ENCODE measurements at places on chromosomes 3 and 15. TPM values are rescaled to one million over a fixed set of nuclear protein-coding genes. Genes with fewer than 3 reads are reported as not detected.

GRCh38 chr15:68709876-68710275 lies 110.8 kb downstream of the ANP32A start:
- DNase-seq, result peak; percentile 16

- DNase-seq, result no peak
These were observed 112.5 kb upstream of the NR2F2 start for GRCh38 chr15:96217983-96218382.

- DNase-seq, result no peak
These were observed 114.1 kb upstream of the CDIN1 start for GRCh38 chr15:36465304-36465703.

SLC9C1 gene
- total RNA-seq, result not detected

- no peak for DNase-seq
These were observed 3.2 kb upstream of the PLXND1 start for GRCh38 chr3:129609591-129610182.

GRCh38 chr15:88656760-88657221 lies 18.0 kb downstream of the ISG20 start:
- DNase-seq, result peak; percentile 52

- DNase-seq, result peak; percentile 75
These were observed 612 bp upstream of the TBL1XR1 start for GRCh38 chr3:177197727-177198460.

- DNase-seq, result no peak
These were observed 149.2 kb downstream of the ATP10A start for GRCh38 chr15:25713736-25714537.

GPR176 gene
- not detected for total RNA-seq

GRCh38 chr3:31522152-31522551 lies 10.6 kb upstream of the STT3B start:
- DNase-seq, result peak; percentile 79

IMPG2 gene
- 0.32 TPM for total RNA-seq

GRCh38 chr15:92624401-92624991 lies 31.1 kb downstream of the FAM174B start:
- no peak for DNase-seq

UROC1 gene
- total RNA-seq, result not detected

DNA sequence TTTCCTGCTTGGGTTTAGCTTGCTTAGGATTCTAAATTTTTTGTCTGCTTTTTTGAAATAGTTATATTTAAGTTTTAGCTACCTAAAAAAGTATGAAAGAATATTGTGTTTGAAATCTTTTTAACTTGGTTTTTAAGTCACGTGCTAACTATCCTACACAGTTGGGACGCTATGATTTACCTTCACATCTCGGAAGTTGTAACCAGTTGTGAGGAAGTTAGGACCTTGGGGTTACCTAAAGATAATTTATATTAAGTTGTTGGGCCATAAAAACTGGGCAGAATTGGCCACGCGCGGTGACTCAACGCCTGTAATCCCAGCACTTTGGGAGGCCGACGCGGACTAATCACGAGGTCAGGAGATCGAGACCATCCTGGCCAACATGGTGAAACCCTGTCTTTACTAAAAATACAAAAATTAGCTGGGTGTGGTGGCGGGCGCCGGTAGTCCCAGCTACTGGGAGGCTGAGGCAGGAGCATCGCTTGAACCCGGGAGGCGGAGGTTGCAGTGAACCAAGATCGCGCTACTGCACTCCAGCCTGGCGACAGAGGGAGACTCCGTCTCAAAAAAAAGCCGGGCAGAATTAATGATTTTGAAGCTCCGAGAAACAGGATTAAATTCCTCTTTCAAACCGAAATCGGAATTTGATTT lies 1.0 kb downstream of the ZFAND6 start:
- DNase-seq, result peak; percentile 71

- DNase-seq, result peak; percentile 82
These were observed 16.1 kb upstream of the TM4SF1 start for GRCh38 chr3:149393345-149394160.

GPR149 gene
- total RNA-seq, result not detected

DNA sequence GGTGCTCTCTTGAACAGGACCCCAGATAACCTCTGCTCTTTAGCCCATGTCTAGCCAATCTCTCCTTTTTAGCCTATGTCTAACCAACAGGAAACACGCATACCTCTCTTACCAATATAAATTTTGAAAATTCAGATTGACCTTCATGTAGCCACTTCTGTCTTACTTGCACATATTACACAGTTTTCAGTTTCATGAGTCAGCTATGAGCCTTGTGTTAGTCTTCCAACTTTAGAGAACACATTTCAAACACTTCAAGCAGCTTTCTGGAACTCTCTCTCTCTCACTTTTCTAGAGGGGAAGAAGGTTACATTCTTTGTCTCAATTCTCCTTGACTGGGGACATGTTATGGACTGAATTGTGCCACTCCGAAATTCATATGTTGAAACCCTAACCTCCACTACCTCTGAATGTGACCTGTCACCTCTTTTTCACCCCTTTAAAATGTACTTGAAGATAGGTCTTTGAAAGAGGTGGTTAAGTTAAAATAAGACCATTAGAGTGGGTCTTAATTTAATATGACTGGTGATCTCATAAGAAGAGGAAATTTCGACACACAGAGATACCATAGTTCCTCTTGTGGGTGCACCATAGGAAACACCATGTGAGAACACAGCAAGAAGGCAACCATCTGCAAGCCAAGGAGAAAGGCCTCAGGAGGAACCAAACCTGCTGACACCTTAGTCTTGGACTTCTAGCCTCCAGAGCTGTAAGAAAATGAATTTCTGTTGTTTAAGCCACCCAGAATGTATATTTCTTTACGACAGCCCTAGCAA lies 480.3 kb upstream of the ALCAM start:
- no peak for DNase-seq

Data from Karpas-422 (cell line).